Testis (tissue), 5 donors: ENCODE measurements at places on chromosomes 1 and 21. TPM values are rescaled to one million over a fixed set of nuclear protein-coding genes. Genes with fewer than 3 reads are reported as not detected.

The MNDA gene
- polyA plus RNA-seq, result 6.8 TPM

The CNKSR1 gene
- 2.7 TPM for polyA plus RNA-seq

GRCh38 chr1:26759531-26759930 is 28.2 kb upstream of the PIGV start:
- DNase-seq, result no peak

DNA sequence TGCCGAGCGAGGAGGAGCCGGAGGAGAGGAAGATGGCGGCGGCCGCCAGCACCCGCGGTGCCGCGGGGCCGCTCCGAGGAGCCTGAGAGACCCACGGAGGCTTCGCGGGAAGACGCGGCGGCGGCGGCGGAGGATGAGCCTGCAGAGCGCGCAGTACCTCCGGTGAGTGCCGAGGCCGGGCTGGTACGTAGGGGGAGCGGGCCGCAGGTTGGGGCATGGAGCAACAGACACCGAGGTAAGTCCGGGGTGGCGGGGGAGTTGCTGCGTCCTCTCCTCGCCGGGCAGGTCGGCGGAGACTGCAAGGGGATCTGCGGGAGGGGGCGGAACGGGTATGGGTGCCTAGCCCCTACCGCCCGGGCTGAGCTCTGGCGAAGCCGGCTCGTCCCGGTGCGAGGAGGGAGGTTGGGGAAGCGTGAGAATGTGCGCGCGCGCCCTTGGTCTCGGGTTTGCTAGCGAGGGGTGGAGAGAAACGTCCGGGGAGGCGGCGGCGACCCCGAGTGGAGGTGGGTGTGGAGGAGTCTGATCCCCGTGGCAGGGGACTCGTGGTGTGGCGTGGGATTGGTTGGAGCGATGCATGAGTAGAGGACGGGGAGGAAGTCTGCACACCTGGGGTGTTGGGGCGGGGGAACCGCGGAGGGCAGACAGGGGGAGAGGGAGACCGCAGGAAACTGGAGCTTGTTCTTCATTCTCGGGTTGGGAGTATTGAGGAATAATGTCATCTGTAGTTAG is at the start of gene SMG7:
Gene SMG7, plus strand, starts transcription at position 12 of the 729 bp plus-strand sequence. Its CDS starts 122 bp downstream, at position 134.
- peak; percentile 49 for DNase-seq

The AHCYL1 gene
- 64.3 TPM for polyA plus RNA-seq

The PRKCZ gene
- 142 TPM for polyA plus RNA-seq
